ENCODE measurements at places on chromosomes 6 and 20.

- peaks cover 11% of the 10 kb centered on the region for H3K27me3 ChIP-seq
- no peak overlapping the region for H3K27ac ChIP-seq
- H3K36me3 ChIP-seq, result no peaks in the 10 kb centered on the region
- DNase-seq, result no peak
- no peak overlapping the region for H3K4me3 ChIP-seq
- peaks cover 5% of the 10 kb centered on the region for H3K4me1 ChIP-seq
These were observed 2.1 kb upstream of the MUC22 start for GRCh38 chr6:31008165-31008564.

GRCh38 chr6:44303842-44304241 lies 9.3 kb downstream of the AARS2 start:
- no peak overlapping the region for H3K27ac ChIP-seq
- H3K36me3 ChIP-seq, result peaks cover 58% of the 10 kb centered on the region
- H3K4me1 ChIP-seq, result peaks cover 13% of the 10 kb centered on the region
- H3K4me3 ChIP-seq, result no peak overlapping the region
- H3K27me3 ChIP-seq, result peaks cover 9% of the 10 kb centered on the region
- no peak for DNase-seq

- no peak overlapping the region for H3K4me3 ChIP-seq
- H3K27me3 ChIP-seq, result no peaks in the 10 kb centered on the region
- H3K27ac ChIP-seq, result peak overlapping the region; percentile 47
These were observed 66.5 kb downstream of the CNBD2 start for GRCh38 chr20:36034875-36035274.

GRCh38 chr20:363319-364078 lies 16.6 kb downstream of the NRSN2 start:
- H3K27ac ChIP-seq, result no peak overlapping the region
- H3K4me3 ChIP-seq, result no peak overlapping the region
- no peaks in the 10 kb centered on the region for H3K36me3 ChIP-seq
- peaks cover 52% of the 10 kb centered on the region for H3K4me1 ChIP-seq

DNA sequence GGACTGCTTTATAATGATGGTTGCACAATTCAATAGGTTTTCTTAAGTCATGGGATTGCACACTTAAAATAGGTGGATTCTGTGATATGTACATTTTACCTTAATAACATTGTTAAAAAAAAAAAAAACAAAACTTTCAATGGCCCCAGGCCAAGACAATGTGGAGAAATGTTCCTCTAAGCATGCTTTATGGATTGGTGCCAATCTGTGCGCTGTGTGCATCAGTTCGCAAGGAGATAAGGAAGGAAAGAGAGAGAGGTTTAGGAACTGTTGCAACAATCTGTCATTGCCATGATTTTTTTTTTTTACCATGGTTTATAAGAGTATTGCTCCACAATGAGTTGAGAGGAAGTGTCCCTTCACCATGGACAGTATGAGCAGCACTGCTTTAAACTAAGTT lies 399.6 kb downstream of the PTPRT start:
- no peak for DNase-seq
- no peak overlapping the region for H3K4me3 ChIP-seq
- no peaks in the 10 kb centered on the region for H3K4me1 ChIP-seq
- no peaks in the 10 kb centered on the region for H3K36me3 ChIP-seq

DNA sequence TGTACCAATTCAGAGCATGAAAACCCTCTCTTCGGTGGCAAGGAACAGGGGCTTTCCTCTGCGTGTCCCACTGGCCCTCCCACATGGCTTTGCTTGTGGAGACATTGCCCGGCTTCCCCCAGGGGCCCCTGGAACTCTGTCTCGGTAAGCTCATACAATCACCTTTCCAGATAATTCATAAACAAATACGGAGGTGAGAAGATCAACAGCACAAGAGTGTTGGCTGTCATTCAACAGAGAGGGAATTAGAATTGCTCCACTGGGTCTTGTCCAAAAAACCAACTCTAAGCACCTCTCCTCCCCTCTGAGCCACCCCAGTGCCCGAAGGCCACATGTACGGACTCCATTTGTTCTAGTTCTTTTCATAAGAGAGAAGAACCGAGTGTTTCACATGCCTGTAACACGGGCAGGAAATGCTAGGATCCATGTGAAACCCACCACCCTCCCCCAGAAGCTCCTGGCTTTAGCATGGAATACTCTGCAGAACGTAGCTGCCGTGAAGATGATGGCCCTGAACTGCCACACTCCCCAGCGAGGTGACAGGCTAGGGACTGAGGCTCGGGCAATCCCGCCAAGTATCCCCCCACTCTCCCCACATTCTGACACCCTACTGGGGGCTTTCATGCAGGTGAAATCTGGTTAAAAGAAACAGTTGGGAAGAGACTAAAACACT lies 24.6 kb upstream of the FOXC1 start:
- no peak overlapping the region for H3K27ac ChIP-seq
- DNase-seq, result no peak
- H3K36me3 ChIP-seq, result peaks cover 6% of the 10 kb centered on the region

Measured in nephron progenitor cell (in vitro differentiated cells).